ENCODE measurements at places on chromosomes 7 and 10.

DNA sequence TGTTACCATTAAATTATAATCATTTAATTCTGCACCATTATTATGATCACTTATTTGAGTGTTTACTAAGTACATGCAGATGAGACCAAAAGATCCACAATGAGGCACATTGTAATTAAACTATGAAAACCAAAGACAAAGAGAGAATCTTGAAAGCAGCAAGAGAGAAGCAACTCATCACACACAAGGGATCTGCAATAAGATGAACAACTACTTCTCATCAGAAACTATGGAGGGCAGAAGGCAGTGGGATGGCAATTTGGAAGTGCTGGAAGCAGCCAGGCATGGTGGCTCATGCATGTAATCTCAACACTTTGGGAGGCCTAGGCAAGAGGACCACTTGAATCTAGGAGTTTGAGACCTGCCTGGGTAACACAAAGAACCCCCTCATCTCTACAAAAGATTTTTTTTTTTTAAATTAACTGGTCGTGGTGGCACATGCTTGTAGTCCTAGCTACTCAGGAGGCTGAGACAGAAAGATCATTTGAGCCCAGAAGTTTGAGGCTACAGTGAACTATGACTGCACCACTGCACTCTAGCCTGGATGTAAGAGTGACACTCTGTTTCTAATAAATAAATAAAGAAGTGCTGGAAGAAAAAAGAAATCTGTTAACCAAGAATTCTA, 47.7 kb downstream of the CDK6 start:
- DNase-seq = no peak

DNA sequence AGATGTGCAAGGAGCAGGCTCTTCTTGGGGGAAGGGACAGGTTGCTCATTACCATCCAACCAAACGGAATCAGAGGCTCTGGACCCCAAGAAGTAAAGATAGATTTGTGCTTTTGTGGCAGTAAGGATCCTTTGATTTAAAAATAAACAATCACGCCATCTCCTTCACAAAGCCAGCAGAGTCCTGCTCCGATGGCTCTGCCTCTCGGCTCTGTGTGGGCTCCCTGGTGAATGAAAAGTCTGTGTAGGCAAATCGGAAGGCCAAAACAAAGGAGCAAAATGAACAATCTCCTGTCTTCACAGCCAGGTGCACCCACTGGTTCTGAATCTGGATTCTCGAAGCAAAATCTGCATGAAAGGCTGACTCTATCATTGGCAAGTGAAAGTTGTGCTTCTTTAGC, 3.8 kb downstream of the PTPRN2 start:
- no peak for DNase-seq

DNA sequence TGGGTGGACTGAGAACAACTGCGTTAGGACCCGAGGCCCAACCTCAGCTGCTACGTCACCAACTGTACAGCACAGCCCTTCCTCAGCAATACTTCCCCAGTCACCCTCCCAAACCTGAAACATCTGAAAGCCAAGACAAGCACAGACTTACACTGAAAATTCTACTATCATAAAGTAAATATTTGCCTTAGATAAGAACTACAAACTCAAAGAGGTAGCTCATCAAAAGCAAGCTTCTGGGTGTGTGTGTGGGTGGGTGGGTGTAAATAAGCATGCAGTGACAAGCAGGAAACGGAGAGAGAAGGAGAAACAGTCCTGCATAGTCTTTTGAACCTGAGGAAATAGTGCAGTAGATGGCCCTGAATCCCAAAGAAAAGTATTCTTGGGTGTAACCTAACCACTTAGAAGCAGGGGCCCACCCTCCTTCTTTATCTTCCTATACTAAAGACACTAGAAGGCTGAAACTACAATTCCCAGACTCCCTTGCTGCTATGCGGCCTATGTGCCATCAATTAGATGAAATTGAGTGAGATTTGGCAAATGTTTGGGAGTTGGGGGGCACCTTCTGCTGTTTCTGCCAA, 18.7 kb downstream of the SLC25A13 start:
- DNase-seq = no peak

- DNase-seq = no peak
Observed at GRCh38 chr7:324011-324410, 34.0 kb downstream of the FOXL3 start.

GRCh38 chr7:34281260-34281659, 375.9 kb downstream of the BMPER start:
- no peak for DNase-seq

- DNase-seq = no peak
Observed at GRCh38 chr7:55641811-55642210, 69.5 kb upstream of the VOPP1 start.

- no peak for DNase-seq
Observed at GRCh38 chr10:88497913-88498312, 85.2 kb downstream of the RNLS start.

GRCh38 chr10:11189582-11190376, 172.1 kb downstream of the CELF2 start:
- no peak for DNase-seq

- no peak for DNase-seq
Observed at GRCh38 chr10:34721208-34721840, 93.8 kb downstream of the PARD3 start.

DNA sequence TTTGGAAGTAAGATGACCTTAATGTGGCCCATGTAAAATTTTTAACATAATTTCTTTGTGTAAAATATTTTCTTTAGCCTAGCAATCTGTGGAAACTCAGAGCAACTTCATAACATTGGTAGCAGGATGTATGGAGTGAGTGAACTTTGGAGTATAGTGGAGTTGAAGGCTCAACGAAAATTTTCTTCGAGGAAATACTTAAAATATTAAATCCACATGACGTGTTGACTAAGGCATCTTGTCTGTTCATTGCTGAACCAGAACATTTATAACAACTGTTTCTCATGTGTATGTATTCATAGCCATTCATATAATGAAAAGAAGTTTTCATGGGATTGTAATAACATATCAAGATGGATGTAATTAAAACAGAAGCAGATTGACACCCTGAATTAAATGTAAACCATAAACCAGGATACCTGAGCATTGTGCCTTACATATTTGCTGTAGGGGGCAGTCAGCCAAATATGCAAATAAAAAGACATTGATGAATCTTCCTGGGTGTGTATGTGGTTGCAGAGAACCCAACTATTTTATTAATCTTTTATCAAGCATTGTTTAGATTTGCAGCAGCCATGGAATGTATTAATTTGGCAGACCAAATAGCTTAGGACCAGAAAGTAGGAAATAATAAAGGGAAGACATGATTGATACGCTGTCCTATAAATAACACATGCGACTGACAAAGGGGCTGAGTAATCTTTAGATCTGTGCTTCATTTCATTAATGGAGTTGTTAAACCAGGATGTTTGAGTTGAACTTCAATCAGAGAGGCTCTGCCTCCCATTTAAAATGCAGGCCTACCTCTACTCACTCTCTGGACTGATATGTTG, 11.5 kb downstream of the AUTS2 start:
- DNase-seq = no peak

GRCh38 chr7:44132039-44132438, 8.7 kb upstream of the POLD2 start:
- DNase-seq = no peak

DNA sequence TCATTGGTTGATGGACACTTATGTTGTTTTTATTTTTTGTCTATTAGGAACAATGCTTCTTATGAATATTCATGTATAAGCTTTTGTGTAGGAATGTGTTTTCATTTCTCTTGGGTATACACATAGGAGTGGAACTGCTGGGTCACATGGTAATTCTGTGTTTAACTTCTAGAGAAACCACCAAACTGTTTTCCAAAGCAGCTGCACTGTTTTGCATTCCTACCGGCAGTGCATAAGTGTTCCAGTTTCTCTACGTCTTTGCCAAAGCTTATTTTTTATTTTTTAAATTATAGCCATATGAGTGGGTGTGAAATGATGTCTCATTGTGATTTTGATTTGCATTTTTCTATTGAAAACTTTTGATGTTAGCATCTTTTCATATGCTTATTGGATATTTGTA, 51.3 kb downstream of the ADK start:
- DNase-seq = no peak

DNA sequence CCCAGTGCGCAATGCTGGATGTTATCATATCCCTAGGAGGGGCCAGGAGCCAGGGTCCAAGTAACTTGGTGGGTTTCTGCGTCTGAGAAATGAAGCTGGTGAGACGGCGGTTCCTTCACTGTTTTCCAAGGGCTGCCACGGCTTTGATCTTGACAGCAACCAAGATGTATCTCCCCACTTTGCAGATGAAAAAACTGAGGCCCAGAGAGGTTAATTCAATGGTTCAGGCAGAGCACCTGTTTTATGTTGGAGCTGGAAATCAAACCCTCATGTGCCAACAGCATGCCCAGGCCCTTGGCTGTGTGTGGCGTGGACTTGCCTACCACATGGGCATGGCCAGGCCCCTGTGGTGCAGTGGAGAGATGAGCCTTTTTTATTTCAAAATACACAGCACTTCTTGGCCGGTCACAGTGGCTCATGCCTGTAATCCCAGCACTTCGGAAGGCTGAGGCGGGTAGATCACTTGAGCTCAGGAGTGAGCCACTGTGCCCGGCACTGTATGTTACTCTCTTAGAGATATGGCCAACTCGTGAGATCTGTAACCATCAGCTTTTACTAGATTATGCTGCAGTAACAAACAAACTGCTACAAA, 225.2 kb upstream of the SH2B2 start:
- no peak for DNase-seq

DNA sequence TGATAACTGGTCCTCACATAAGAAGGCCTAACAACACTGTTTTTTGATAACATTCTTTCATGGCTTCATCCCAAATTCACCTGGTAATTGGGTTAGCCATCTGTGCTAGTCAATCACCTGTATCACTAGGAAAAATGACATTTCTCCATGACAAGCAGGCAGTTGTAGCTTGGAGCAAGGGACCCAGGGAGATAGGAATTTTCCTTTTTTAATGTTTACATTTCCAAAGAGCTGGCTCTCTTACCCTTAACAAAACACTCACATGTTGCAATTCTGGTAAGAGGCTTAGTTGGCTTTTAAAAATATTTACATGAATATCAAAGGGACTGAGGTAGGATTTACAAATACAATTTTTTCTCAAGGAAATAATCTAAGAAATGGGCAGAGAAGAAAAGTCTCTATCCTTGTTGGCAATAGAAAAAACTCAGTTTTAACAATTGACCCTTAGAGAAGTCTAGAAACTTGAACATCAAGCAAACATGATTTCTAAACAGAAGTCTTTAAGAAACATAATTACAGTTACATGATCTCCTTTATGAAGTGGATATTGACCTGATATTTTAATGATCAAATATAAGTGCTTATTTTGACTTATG, 16.1 kb upstream of the AKR1C1 start:
- DNase-seq = no peak

DNA sequence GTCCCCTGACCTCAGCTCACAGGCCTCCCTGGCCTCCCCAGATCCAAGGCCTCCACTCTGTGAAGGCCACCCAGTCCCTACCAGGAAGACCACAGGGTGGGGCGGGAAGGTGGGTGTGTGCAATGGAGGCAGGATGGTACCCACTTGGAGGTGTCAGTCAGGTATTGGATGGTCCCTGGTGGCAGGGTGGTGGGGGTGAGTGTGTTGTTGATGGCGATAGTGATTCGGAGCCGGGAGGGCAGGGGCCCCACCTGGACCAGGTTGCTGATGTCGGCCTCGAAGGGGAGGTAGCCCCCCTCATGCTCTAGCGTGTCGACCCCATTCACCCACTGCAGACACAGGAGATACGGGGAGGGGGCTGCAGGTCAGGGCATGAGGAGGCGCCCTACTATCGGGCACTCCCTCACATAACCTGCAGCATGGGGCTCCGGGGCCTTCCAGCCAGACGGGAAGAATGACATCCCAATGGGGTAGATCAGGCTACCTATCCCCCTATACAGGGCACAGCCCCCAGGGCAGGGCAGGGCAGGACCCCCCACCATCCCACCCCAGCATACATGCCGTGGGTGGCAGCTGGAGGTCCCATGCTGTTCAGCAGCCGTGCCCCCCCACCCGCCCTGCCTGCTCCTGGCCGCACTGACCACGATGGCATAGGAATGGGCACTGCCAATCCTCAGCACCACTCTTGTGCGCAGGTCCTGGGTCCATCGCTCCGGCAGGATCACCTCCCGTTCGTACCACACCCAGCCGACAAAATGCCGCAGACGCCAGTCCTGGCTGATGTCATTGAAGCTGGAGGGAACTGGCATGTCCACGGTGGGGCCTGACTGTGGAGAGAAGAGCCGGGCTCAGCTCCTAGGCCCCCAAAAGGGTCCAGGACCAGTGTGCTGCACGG, 2.2 kb downstream of the GUSB start:
- DNase-seq = no peak

DNA sequence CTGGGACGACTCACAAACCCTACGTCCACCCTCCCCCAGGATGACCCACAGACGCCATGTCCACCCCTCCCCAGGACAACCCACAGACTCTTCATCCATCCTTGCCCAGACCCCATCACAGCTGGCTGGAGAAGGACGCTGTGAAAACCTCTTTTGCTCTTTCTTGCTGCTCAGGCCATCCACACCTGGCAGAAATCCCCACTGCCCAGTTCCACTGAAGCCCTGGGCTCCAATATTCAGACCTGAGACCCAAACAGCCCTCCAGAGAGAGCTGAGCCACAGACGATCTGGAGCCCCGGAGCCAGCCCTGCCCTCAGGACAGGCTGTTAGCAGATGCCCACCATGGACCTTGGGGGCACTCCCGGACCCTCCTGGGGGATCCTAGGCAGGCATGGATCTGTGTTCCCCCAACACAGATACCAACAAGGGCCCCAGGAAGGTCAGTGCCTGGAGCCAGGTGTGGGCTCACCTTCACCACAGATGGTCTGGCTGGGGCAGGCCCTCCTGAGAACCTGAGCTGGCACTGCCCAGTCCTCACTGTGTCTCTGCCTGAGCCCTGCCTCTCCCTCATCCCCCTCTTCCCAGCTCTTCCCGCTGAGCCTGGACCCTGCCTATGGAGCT, 226.2 kb downstream of the PTPRN2 start:
- DNase-seq = no peak

DNA sequence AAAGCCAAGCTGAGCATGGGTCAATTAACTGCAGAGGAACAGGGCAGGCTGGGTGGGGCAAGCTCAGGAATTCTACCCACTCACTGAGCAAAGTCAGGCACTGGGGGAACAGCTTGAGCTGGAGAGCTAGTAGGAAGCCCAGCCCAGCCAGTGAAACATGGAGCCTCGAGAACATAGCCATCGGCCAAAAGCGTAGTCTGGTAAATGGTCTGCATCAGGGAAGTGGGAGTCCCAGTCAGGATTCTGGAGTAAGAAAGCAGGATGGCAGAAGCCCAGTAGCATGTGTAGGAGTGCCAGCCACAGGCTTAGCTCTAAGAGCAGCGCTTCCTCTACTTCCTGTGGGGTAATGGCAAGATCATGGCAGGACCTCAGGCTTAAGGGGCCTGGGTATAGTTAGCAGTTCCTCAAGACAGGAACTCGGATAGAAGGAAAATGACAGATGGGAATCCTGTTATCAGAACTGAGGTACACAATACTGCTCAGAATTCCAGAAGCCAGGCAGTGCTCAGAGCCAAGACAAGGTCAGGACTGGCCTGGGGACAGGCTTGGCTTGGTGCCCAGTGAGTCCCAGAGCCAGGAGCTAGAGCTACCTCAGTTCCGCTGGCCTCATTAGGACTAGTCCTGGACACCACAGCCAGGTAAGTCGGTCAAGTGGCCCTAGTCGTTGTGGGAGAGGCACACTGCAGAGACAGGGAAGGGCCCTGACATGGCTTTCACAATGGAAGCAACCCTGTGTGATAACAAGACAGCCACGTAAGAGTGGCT, 65.4 kb upstream of the MXI1 start:
- DNase-seq = no peak
